ENCODE measurements at places on chromosomes 2 and 18.

- DNase-seq: no peak
Measured at GRCh38 chr2:29787473-29788465, 133.6 kb downstream of the ALK start.

- DNase-seq: peak; percentile 42
Measured at GRCh38 chr18:25230658-25231326, 121.2 kb downstream of the ZNF521 start.

DNA sequence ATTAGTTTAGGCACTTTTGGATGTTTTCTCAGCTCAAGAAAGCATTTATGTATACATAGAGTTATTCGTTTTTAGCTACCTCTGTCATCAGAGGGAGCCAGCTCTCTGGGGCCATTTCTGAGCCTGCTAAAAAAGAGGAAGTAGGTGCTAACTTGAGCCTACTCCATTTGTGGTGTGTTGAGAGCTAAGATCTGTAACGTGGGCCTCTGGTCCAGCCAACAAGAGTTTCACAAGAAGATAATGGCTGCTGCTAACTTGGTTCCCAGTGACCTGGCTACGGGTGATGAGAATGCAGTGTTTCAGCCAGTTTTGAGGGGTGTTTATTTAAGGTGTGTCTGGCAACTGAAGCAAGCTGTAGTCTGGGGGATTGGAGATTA is 182.5 kb downstream of the PRKCE start:
- peak; percentile 83 for DNase-seq

DNA sequence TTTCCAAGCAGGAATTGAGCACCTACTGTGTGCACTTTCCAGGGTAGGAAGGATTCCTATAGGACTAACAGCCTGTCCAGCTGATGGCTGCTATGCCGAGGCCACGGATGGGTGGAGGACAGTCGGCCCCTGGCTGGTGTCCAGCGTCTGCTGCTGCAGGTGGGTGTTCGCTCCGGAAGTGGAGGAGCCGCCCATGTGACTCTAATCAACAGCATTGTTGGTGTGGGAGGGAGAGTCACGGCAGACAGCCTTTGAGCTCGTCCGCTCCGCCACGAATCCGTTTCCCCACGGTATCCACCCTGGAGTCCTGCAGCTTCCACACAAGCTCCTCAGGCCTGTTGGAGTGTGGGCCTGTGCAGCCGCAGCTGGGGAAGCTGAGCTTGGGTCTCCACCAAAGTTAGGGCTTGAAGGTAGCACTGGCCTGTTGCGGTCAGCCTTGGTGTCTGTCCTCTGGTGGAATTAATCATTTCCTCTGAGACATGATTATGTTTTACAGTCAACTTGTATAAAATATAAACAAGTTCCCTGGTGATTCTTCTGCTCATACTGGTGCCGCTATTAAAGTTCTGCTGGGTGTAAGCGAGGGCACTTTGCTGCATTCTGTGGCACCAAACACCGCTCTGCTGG is 185.9 kb upstream of the TPO start:
- no peak for DNase-seq

GRCh38 chr2:64298161-64298560 is 153.9 kb upstream of the PELI1 start:
- peak; percentile 83 for DNase-seq

DNA sequence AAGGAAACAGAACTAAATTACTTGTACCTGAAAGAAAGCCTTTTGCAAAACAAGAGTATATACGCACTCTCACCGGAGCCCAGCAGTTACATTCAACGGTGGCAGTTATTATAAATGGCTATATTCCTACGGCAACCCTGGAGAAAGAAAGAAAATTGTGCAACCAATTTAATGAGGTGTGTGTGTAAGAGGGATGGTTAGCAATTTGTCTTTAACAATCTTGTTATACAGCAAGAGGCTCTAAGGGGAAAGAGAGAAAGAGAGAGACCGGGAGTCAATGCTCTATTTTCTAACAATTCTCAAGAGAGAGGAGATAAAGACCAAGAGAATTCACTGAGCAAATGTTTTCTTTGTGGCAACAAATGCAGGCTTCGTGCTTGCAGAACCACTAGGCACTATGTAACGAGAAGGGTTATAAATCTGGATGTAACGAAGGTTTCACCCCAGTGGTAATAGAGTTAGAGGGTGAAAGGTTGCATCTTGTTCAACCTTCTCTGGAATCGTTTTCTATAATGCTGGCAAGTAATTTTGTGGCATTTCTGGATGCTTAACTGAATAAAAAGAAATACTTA is 359.1 kb upstream of the SPRED2 start:
- DNase-seq: no peak

- no peak for DNase-seq
Measured at GRCh38 chr2:63763391-63763941, 78.2 kb upstream of the UGP2 start.

DNA sequence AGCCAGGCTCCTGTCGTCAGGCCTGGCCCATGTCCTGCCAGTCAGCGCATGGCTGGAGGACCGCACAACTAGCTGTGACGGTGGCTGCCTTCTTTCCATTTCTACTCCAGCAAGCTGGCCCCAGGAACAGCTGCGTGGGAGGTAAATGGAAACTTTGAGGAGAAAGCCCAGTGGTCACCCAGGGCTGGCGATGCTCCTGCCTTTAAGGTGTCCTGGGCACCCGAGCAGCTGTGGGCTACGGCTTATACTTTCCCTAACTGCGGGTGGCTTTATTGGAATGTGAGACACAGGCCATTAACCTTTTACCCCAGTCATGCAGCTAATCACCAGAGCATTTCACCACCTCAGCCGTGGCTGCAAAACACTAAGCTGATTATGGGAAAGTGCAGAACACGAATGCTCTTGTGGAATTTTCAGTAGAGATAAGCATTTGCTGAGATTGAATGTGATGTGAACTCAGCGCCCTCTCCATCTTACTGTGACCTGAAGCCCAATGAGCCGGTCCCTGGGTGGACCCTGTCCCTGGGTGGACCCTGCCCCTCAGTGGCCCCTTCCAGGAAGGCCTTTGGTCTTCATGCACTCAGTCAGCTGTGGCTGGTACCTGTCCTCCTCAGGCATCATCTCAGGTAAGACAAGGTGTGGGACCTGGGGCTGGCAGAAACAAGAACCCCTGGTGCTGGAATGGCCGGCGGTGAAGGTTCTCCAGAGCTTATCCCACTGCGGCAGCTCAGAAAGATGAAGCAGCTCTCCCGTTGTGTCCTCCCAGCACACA is 275.4 kb upstream of the HS6ST1 start:
- DNase-seq: no peak

DNA sequence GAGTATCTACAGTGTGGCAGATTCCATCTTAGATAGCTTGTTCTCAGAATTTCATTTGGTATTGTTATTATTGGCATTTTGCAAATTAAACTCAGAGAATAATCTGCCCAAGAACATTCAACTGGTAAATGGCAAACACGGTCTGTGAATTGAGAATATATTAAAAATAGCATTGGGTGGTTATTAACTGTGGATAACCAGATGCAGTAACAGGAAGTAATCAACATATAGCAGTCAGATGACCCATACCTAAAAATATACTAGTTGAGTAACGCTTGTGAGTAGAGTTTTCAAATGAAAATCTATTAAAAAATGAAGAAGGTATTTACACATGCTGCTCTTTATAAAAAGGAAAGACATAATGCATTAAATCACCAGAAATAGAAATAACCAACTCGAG is 129.5 kb downstream of the ZNF804A start:
- no peak for DNase-seq

- no peak for DNase-seq
Measured at GRCh38 chr2:185108588-185108987, 510.3 kb downstream of the ZNF804A start.

DNA sequence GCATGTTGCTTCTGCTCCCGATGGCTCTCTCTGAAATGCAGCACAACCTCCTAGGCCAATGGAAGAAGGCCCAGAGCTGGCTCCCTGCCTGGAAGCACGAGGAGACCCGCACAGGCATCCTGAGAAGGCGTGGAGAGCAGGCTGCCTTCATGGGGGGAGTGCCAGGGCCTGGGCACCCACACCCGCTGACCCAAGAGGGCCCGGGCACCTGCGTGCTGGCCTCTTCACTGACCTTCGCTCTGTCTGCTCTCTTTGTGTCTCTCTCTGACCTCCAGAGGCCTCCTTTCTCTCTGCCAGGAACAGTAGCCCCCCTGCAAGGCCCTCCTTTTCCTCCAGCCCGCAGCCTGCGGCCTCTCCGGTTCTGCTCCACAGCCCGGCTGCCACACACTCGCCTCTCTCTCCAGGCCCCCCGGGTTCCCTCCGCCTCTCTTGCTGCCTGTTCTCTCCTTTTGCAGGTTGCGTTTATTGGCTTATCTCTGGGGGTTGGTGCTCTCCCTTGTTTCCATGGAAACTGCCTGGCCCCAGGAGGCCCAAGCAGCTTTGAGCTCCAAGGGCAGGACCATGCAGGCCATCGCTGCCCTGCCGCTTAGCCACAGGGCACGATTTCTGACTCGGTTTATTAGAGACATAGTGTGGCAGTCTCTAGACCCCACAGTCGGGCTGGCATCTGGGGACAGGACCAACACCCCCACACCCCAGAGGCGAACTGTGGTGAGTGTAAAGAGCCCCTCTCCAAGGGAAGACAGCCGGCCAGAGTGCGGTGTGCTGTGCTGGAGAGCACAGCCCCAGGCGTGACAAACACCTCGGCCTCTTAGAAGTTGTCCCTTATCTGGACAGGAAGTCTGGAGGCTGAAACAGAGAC is 1.7 kb downstream of the MZT2B start:
- no peak for DNase-seq

DNA sequence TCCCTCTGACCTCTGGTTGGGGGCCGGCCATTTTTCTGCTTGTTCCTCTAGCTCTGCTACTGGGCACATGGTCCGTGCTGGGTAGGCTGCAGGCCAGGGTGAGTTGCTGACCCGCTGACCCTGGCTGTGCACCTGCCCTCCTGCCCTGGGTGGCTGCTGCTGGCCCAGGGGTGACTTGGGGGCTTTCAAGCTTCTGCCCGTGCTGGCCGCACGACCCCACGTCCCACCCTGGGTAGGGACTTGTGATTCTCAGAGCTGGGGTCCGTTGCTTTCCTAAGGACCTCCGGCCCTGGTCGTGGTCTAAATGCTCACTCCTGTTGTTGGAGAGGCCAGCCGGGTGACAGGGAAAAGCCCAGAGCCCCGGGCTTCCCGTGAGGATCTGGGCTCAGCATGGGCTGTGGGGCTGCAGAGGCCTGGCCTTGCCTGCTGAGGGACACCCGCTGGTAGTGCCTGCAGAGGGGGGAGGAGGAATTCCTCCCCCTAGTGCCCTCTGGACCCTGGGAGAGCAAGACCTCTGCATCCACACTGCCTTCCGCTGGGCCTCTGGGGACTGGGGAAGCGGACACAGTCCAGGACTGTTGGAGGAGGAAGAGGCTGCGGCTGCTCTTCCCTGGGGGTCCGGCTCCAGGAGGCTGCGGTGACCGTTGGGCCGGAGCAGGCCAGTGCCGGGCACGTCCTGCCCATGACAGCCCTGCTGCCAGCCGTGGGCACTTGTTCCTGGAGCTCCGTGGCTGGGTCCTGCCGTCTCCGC is 6.3 kb upstream of the GAL3ST2 start:
- no peak for DNase-seq

GRCh38 chr2:220521551-220521950 is 894.1 kb downstream of the SLC4A3 start:
- no peak for DNase-seq

DNA sequence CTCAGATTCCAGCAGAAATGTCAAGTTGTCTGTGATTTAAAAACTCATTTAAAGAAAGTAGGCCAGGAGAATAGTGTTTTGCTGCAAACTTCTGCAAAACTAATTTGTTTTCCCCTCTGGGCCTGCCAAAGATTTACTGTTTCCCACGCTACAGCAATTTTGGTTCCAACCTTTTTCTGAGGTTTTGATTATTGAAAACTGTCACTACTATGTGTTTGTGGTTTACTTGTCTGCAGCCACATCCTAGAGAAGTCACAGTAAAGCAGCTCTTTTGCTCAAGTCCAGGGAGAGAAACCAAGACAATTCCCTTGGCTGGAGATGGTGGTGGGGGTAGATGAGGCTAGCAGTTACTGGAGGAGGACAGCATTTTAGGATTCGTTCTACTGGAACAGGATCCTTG is 12.8 kb downstream of the IL1R2 start:
- DNase-seq: no peak

DNA sequence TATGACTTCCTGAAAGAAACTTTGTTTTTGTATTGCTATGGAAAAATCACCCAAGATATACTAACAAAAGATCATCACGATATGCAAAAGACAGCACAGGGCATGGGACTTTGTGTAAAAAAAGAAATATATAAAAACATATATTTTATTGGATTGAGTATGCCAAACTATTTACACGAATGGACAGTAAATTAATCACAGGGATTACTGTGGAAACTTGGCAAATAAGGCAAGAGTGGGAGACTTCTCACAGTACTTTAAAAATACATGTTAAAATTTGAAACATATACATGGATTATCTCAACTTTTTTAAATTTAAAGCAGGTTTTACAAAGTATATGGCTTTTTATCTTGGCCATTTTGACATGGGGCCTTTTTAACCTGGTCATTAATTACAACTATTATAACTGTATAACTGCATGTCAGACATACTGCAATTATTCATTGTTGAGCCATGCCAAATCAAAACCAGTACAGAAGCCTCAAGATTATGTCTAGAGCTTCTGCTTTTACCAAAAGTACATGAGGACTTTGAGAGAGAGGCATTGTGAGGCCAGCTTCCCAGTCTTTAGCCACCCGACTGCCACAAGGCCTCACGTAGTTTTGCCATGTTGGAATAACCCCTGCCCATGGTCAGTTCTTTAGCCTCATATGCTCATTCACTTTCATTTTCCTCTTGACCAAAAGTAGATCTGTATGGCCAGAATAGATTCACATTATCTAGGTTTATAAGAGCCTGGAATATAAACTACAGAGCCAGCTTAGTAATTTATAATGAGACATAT is 419.8 kb downstream of the SETBP1 start:
- peak; percentile 14 for DNase-seq

DNA sequence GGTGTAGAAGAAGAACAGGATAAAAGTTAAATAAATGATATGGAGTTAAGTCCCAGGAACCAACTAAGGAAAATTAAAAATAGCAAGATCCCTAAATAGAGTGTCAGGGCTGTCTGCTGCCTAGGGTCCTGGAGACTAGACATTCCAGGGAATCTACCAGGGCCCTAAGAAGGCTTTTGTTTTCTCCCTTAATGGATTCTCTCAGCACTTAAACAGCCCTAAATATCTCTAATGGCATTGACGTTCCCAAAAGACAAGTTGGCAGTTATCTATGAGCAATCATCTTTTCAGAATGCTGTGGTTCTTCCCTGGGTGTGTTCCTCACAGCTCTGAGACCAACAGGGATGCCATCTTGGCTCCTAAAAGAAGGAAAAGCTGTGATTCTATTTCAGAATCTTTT is 616.3 kb downstream of the EPHA4 start:
- no peak for DNase-seq

- DNase-seq: no peak
Measured at GRCh38 chr2:161703863-161704262, 79.6 kb downstream of the SLC4A10 start.

GRCh38 chr2:11778416-11778815 is 32.0 kb downstream of the LPIN1 start:
- DNase-seq: no peak

GRCh38 chr18:46469186-46469915 is 187.7 kb downstream of the LOXHD1 start:
- no peak for DNase-seq

- no peak for DNase-seq
Measured at GRCh38 chr2:160042054-160042453, 20.4 kb downstream of the PLA2R1 start.

GRCh38 chr2:189674374-189675112 is at the start of gene ANKAR:
TSS of gene ANKAR (plus strand) at chr2:189674670. CDS start at chr2:189676491, 1,821 bp downstream.
- peak; percentile 91 for DNase-seq

- no peak for DNase-seq
Measured at GRCh38 chr2:133215477-133215876, 352.8 kb downstream of the NCKAP5 start.

- DNase-seq: no peak
Measured at GRCh38 chr2:120488531-120488930, 142.6 kb downstream of the INHBB start.

GRCh38 chr2:138298120-138298814 is 203.3 kb upstream of the SPOPL start:
- no peak for DNase-seq
